ENCODE measurements at places on chromosomes 7 and 10. TPM values are rescaled to one million over a fixed set of nuclear protein-coding genes. Genes with fewer than 3 reads are reported as not detected.
A peak's percentile ranks its signal among the peaks of the same experiment; 100 is the strongest.

- H3K4me3 ChIP-seq, result no peak overlapping the region
- H3K27me3 ChIP-seq, result no peaks in the 10 kb centered on the region
- H3K4me1 ChIP-seq, result peaks cover 10% of the 10 kb centered on the region
- no peaks in the 10 kb centered on the region for H3K36me3 ChIP-seq
- no peak for DNase-seq
These were observed 61.8 kb downstream of the ADD3 start for GRCh38 chr10:110069502-110069982.

GRCh38 chr7:77626586-77627308 lies 69.5 kb upstream of the RSBN1L start:
- peaks cover 12% of the 10 kb centered on the region for H3K4me1 ChIP-seq
- no peaks in the 10 kb centered on the region for H3K27me3 ChIP-seq
- no peak overlapping the region for H3K27ac ChIP-seq
- H3K36me3 ChIP-seq, result peaks cover 88% of the 10 kb centered on the region

- DNase-seq, result no peak
- H3K4me1 ChIP-seq, result peaks cover 25% of the 10 kb centered on the region
- H3K27ac ChIP-seq, result peak overlapping the region; percentile 0
- no peak overlapping the region for H3K4me3 ChIP-seq
- H3K27me3 ChIP-seq, result peaks cover 59% of the 10 kb centered on the region
These were observed 2.1 kb downstream of the ST8SIA6 start for GRCh38 chr10:17452060-17452841.

DNA sequence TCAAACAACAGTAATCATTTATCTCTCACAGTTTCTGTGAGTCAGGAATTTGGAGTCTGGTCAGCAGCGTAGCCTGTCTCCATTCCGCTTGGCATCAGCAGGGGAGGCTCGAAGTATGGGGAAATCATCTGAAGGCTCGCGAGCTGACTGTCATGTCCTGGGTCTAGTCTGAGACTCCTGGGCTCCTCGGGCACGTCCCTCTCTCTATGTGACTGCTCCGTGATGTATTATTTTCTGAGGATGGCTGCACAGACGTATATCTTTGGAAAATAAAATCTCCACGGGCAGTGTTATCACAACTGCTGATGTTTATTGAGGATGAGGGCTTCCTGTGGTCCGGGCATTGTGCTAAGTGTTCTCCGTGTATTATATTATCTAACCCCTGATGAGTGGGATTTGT lies 23.3 kb upstream of the PCGF5 start:
- peaks cover 30% of the 10 kb centered on the region for H3K4me1 ChIP-seq
- no peaks in the 10 kb centered on the region for H3K27me3 ChIP-seq
- H3K27ac ChIP-seq, result peak overlapping the region; percentile 49
- H3K4me3 ChIP-seq, result no peak overlapping the region

DNA sequence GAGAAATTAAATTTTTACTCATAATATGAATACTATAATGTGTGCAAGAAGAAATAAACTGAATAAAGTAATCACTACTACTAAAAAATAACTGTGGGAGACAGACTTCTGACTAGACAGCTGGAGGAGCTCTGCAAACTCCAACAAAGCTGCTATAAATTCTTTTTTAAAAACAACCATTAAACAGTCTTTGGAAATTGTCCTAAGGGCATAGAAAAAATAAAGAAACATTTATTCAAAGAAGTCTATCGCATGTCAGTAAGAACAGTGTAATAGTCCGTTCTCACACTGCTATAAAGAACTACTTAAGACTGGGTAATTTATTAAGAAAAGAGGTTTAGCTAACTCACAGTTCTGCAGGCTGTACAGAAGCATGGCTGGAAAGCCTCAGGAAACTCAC lies 56.0 kb downstream of the ZPBP start:
- H3K4me3 ChIP-seq, result no peak overlapping the region
- H3K27me3 ChIP-seq, result no peaks in the 10 kb centered on the region
- no peak for DNase-seq
- no peaks in the 10 kb centered on the region for H3K4me1 ChIP-seq

GRCh38 chr7:122803323-122803722 lies 82.9 kb downstream of the CADPS2 start:
- no peaks in the 10 kb centered on the region for H3K4me1 ChIP-seq
- no peak for DNase-seq
- H3K36me3 ChIP-seq, result no peaks in the 10 kb centered on the region
- no peak overlapping the region for H3K4me3 ChIP-seq
- H3K27me3 ChIP-seq, result no peaks in the 10 kb centered on the region
- H3K27ac ChIP-seq, result no peak overlapping the region

- no peaks in the 10 kb centered on the region for H3K27me3 ChIP-seq
- H3K36me3 ChIP-seq, result no peaks in the 10 kb centered on the region
- H3K4me1 ChIP-seq, result no peaks in the 10 kb centered on the region
- H3K27ac ChIP-seq, result no peak overlapping the region
These were observed 202.2 kb downstream of the SNX10 start for GRCh38 chr7:26493737-26494428.

- H3K27me3 ChIP-seq, result no peaks in the 10 kb centered on the region
- H3K4me3 ChIP-seq, result no peak overlapping the region
- H3K27ac ChIP-seq, result no peak overlapping the region
- H3K4me1 ChIP-seq, result no peaks in the 10 kb centered on the region
These were observed 73.3 kb downstream of the KIAA1549 start for GRCh38 chr7:138907850-138908249.

DNA sequence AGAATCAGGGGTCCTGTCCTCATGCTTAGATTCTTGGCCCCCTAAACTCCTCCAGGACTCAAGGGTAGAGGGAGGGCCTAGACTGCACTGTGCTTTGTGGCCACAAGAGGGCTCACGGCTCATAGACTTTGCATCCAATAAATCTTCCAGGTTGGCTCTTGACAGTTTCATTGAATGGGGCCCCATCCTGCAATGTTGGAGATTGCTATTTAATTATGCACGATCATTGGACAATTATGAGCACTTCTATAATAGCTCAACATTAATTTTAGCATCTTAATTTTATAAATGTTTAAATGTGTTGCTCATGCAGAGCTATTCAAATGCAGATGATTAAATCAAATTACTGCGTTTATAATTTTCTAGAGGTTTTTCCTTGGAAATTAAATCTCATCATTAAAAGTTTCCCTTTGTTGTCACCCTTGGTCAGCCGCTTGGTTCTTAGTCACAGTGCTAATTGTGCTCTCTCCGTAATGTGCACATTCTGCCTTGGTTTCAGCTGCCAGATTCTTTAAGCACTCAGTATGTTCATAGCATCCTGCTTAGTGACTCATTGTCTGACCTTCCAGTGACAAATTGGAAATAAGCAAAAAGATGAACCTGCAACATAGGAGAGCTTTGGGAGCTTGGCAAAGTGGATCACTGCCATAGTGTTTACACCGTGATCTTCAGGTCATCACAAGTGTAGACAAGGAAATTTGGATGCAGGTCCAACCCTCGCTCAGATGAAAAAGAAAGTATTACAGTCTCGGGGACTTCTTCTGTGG lies 33.4 kb upstream of the PLPP4 start:
- H3K27ac ChIP-seq, result no peak overlapping the region
- H3K4me1 ChIP-seq, result no peaks in the 10 kb centered on the region
- H3K4me3 ChIP-seq, result no peak overlapping the region

DNA sequence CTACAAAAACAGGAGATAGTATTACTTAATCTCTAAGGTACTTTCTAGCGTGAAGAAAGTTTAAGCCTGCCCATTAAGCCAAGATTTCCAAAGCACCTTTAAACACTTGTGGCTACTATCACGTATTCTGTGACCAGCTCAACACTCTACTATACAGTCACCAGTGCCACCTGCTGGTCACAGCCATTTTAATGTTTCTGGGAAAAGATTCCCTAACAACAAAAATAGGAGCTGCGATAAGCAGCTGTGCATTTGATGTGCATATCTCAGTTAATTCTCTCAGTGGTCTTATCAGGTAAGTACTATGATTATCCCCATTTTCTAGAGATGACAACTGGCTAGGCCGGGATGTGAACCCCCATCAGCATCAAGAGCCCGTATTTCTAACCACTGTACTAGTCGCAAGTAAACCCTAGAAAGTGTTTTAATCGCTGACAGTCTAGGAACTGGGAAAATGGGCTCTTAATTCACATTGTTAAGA lies 860 bp downstream of the SEC31B start:
- no peaks in the 10 kb centered on the region for H3K27me3 ChIP-seq
- H3K4me3 ChIP-seq, result no peak overlapping the region
- peaks cover 17% of the 10 kb centered on the region for H3K4me1 ChIP-seq

GRCh38 chr10:71878327-71879034 lies 27.4 kb upstream of the PSAP start:
- H3K36me3 ChIP-seq, result no peaks in the 10 kb centered on the region
- no peaks in the 10 kb centered on the region for H3K4me1 ChIP-seq
- H3K27me3 ChIP-seq, result no peaks in the 10 kb centered on the region
- H3K4me3 ChIP-seq, result no peak overlapping the region
- DNase-seq, result peak; percentile 86

DNA sequence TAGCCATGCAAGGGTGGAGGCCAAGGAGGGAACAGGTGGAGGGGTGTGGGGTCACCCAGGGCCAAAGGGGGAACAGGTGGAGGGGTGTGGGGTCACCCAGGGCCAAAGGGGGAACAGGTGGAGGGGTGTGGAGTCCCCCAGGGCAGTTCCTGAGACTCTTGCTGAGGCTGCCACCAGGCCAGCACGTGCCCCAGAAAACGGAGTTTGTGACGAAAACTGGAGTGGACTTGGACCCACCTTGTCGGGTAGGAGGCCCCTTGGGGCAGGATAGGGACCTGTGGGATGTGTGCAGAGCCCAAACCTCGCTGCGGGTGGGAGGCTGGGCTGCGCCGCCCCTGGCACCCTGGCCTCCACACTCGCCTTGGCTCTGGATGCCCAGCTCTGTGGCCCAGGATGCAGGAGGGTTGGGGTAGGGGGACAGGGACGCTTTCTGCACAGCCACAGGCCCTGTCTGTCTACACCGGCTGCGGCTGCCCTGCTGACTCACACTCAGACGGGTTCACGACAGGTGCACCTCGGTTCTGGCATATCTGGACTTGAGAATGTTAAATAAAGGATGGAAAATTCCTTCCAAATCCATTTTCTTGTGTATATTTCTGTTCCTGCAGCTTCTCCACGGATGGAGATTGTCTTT lies 562 bp upstream of the ADGRA1 start:
- no peak overlapping the region for H3K27ac ChIP-seq
- H3K4me3 ChIP-seq, result no peak overlapping the region
- DNase-seq, result peak; percentile 66
- no peaks in the 10 kb centered on the region for H3K36me3 ChIP-seq
- H3K4me1 ChIP-seq, result no peaks in the 10 kb centered on the region
- peaks cover 93% of the 10 kb centered on the region for H3K27me3 ChIP-seq

DNA sequence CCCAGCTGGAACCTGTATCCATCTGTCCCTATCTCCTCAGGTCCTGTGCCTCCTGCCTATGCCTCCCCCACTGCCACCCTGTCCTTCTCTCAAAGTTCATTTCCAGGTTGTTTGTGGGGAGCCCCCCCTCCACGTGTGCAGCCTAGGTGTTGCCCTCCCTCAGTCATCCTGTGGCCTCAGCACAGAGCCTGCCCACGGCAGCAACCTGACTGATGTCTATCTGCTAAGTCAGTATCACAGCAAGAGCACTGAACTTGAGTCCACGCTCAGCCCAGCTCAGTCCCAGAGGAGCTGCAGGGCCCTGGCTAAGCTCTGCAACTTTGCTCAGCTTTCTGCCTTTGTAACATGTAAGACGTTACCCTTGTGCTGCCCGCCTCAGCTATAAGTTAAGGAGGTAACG lies 28.7 kb downstream of the FAM53B start:
- H3K27me3 ChIP-seq, result no peaks in the 10 kb centered on the region
- peaks cover 88% of the 10 kb centered on the region for H3K4me1 ChIP-seq
- H3K36me3 ChIP-seq, result no peaks in the 10 kb centered on the region
- no peak for DNase-seq

DNA sequence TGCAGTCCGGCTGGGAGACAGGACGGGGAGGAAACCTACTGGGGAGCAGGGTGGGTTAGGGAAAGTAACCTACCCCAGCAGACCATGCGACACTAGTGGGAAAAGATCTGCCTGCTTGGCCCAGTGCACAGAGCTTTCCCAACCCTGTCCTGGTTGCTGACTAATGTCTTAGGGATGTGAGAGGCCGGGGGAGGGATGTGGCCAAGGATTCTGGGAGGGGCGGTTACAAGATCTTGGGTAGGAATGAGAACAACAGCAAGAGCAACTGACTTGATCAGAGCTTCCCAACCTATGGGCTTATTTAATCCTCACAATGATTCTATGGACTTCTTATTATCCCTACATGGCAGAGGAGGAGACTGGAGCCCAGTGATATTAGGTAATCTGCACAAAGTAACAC lies 24.0 kb upstream of the EIF5AL1 start:
- no peaks in the 10 kb centered on the region for H3K27me3 ChIP-seq
- no peak overlapping the region for H3K4me3 ChIP-seq
- H3K36me3 ChIP-seq, result no peaks in the 10 kb centered on the region
- no peak for DNase-seq

GRCh38 chr10:69696073-69696731 lies 66.2 kb downstream of the FAM241B start:
- H3K4me3 ChIP-seq, result no peak overlapping the region
- H3K27ac ChIP-seq, result no peak overlapping the region
- H3K4me1 ChIP-seq, result no peaks in the 10 kb centered on the region
- peak; percentile 59 for DNase-seq
- H3K36me3 ChIP-seq, result no peaks in the 10 kb centered on the region

DNA sequence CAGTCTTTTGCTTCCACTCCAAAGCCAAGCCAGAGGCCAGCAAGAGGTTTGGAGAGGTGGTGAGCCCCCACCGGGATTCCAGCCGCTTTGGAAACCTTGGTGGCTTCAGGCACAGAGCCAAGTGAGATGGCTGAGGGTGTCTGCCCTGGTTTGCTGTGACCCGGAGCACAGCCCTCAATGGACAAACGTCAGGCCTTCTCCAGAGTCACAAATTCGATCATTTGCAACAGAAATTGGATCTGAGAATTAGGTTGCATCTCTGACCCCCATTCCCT lies 885 bp upstream of the NKX1-2 start:
- no peak overlapping the region for H3K4me3 ChIP-seq
- peaks cover 82% of the 10 kb centered on the region for H3K27me3 ChIP-seq
- no peak overlapping the region for H3K27ac ChIP-seq
- no peaks in the 10 kb centered on the region for H3K36me3 ChIP-seq
- no peaks in the 10 kb centered on the region for H3K4me1 ChIP-seq

GRCh38 chr10:124886195-124886594 lies 55.7 kb upstream of the ZRANB1 start:
- no peaks in the 10 kb centered on the region for H3K4me1 ChIP-seq
- no peaks in the 10 kb centered on the region for H3K36me3 ChIP-seq
- no peak overlapping the region for H3K4me3 ChIP-seq

GNAT3 gene
- not detected for total RNA-seq

WNT16 gene
- not detected for total RNA-seq

FGF8 gene
- total RNA-seq, result not detected

TAS2R4 gene
- 1.1 TPM for total RNA-seq

ZNF248 gene
- total RNA-seq, result 14.3 TPM

PON1 gene
- 0.42 TPM for total RNA-seq

CRYGN gene
- total RNA-seq, result not detected

ZNF479 gene
- total RNA-seq, result not detected

DBNL gene
- 93.3 TPM for total RNA-seq
